GM12864 (cell line): ENCODE measurements at places on chromosomes 16 and 17.
A peak's percentile ranks its signal among the peaks of the same experiment; 100 is the strongest.

DNA sequence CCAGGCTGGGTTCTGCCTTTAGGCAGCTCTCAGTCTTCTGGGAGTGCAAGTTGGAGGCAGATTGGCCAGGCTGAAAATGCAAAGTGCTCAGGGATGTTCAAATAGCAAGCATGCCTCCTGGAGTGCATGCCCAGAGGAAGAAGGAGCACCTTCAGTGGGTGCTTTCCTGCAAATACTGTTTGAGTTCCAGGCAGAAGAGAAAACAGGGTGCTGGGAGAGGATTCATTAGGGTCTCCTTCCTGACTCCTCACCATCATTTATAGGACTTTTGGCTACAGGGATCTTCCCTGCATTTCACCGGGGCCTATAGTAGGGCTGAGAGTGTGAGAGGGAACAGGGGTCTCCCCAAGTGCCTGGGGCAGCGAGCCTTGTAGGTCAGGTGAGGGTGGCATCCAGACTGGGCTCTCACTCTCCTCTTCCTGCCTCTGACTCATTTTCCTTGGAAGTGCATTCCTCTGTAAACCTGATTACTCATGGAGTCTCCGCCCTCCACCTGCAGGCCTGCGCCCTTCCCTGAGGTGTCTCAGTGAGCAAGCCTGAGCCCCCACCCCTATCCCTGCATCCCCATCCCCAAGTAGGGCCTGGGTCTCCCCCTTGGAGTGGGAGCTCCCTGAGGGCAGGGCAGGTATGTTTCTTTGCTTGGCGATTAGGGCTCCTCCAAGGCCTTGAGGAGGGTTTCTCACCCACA, 17.1 kb upstream of the TNS4 start:
- no peak for DNase-seq

DNA sequence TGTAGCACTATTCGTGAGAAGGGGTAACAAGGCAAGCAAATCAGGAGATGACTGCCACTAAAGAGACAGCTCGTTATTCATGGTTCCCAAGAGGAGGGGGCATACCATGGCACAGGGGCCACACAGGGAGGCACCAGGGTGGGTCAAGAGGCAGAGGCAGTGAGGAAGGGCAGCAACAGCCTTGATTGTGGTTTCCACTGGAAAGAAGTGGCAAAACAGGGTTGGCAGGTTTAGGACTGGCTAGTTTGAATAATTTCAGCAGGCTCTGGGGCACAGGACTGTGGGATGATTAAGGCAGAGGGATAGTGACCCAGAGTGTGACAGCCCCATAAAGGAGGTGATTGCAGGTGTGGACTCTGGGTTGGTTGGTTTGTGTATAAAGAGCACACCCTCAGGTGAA, 188.9 kb downstream of the CBLN1 start:
- DNase-seq = no peak

- DNase-seq = peak; percentile 45
Observed at GRCh38 chr17:17938388-17939107, 33.7 kb downstream of the TOM1L2 start.

DNA sequence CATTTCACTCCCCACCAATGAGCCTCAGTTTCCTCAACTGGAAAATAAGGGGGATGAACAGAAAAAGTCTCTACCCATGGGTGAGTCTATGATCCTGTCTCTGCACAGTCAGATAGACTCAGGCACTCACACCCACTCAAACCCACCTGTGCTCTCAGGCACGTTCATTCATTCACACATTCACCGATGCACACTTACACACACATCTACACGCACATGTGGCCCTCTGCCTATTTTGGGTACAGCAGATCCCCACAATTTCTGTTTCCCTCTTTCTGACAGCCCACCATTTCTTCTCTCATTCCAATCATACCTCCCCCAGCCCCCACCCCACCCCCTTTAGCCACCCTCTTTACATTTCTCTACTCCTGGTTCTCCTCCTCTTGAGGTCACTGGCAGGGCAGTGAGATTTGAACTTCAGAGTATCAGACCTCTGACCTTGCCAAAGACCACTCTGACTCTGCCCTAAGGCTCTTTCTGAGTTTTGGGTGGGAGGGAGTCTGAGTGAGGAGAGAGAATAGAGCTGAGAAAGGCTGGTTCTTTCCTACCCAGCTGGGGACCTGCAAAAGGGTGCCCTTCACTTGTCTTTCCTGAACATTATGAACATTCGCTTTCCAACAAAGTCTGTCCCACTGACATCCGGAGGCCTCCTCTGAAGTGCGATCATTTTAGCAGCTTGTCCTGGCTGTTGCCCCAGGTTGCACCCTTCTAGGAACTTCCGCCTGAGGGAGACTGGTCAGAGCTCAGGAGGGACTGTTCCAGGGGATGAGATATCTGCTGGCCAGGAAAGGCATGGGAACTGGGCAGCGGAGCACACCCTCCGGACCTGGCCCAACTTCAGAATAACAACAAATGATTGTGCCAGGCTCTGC, 10.1 kb upstream of the COL1A1 start:
- no peak for DNase-seq

DNA sequence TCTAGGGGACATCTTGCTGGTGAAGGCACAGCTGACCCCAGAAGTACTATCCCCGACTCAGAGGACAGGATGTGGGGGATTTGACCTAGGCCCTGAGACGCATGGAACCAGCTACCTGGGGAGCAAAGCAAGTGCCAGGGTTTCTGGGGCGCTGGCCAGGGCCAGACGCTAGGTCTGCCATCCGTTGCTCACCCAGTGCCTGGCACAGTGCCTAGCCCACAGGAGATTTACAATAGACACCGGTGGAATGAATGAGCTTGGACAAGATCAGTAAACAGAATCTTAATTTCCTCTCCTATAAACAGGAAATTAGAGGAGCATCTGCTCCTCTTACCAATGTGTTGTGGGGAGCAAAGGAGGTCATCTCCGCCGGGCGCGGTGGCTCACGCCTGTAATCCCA, 5.0 kb downstream of the RPRML start:
- no peak for DNase-seq

GRCh38 chr17:17141860-17142552, 64.1 kb downstream of the PLD6 start:
- DNase-seq = no peak

GRCh38 chr17:46859996-46860395, 8.6 kb downstream of the WNT9B start:
- no peak for DNase-seq

- DNase-seq = no peak
Observed at GRCh38 chr17:77432742-77433141, 292.0 kb downstream of the SEC14L1 start.

DNA sequence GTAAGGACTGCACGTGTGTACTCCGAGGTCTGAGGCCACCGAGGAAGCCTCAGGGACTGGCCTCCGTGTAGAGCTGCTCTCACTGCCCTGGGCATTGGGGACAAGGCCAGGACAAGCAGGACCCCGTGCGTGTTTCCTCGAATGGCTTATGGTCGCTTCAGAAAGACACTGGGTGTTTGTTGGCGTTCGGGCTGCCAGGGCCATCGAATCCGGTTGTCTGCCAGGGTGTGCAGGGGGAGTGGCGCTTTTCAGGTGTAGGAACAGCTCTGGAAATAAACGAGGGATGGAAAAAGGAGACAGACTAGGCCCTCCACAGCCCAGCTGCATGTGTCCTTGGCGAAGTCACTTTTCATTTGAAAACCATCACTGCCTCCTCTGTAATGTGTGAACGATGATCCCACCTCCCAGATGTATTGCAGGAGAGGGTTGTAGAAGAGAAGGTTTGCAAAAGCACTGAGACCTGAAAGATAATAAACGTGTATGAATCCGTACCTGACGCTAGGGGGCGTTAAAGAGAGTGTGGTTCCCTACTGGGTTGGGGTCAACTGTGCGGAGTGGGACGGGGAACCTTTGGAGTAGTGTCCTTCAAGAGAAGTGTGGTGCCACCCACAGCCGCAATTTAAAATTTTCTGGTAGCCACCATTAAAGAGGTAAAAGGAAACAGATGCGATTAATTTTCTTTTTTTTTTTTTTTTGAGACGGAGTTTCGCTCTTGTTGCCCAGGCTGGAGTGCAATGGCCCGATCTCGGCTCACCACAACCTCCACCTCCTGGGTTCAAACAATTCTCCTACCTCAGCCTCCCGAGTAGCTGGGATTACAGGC, 2.1 kb upstream of the ZSCAN10 start:
- no peak for DNase-seq

DNA sequence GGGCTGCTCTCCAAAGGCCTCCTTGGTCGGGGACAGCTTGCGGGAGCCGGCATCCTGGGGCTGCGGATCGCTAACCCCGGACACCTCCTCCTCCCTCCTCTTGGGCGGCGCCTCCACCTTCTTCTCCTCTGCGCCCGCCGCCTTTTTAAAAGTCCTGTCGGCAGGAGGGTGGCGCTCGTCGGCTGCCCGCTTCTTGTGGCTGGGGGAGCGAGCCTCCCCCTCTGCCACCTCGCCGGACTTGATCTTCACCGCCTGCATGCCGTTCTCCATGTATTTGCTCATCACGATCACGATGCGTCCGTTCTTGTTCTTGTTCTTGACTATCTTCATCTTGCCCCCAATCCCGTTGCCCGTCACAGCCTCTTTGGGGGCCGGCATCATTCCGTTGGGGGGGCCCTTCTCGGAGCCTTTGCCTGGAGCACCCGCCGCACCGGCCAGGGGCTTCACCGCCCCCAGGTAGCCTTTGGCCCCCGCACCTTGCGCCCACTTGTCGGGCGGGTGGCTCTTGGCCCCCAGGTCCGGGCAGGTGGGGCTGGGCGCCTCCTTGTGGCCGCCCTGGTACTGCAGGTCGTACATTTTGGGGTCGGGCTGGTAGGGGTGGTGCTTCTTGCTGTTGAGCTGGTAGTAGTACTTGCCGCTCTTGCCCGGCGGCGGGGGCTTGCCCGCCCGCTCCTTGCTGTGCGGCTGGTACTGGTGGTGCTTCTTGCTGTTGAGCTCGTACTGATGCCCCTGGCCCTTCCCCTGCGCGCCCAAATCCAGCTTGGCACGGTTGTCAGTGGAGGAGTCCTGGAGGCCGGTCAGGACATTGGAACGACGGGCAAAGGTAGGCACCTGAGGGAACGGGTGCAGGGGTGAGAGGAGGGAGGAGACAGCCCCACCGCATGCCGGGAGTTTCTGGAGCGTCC, 4.4 kb downstream of the CBX4 start:
- DNase-seq = no peak

DNA sequence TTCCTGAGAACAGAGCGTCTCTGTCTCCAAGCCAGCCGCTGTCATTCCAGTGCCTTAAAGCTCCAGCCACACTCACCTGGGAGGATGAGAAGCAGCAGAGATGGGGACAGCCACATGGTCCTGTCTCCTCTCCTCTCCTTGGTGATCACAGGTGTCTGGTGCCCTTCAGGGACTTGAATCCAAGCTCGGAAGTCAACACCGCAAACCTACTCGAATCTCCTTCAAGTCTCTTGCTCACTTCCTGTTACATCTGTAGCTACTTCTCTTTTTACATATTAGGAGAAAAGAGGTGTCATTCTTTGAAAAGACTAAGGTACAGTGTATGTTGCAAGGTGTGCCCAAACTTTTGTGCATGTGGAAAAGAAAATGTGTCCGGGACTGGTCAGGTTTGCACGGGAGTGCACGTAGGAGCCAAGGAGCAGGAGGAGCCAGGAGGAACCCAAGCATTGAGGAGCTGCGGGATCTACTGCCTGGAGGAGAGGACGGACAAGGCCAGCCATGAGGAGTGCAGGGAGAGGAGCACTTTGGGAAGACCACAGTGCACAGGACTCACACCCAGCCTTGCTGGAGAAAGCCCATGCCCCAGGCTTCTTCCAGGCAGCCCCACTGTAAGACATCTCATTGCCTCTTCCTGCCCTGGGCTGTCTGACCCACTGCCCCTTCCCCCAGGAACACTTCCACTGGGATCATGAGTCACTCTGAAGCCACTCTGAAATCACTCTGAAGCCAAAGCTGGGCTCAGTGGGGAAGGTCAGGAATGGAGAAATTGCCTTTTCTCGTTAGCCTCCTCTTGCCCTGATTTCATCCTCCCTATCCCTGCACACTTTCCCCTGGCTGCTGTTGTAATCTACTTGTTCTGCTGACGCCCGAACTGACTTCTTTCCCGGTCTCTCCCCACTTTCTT, at the start of gene CD300LD:
TSS of gene CD300LD (minus strand) at position 197 of the 904 bp plus-strand sequence. CDS start at position 116, 81 bp downstream.
- DNase-seq = no peak

GRCh38 chr17:7258731-7259554, 3.3 kb downstream of the CLDN7 start:
- DNase-seq = no peak

DNA sequence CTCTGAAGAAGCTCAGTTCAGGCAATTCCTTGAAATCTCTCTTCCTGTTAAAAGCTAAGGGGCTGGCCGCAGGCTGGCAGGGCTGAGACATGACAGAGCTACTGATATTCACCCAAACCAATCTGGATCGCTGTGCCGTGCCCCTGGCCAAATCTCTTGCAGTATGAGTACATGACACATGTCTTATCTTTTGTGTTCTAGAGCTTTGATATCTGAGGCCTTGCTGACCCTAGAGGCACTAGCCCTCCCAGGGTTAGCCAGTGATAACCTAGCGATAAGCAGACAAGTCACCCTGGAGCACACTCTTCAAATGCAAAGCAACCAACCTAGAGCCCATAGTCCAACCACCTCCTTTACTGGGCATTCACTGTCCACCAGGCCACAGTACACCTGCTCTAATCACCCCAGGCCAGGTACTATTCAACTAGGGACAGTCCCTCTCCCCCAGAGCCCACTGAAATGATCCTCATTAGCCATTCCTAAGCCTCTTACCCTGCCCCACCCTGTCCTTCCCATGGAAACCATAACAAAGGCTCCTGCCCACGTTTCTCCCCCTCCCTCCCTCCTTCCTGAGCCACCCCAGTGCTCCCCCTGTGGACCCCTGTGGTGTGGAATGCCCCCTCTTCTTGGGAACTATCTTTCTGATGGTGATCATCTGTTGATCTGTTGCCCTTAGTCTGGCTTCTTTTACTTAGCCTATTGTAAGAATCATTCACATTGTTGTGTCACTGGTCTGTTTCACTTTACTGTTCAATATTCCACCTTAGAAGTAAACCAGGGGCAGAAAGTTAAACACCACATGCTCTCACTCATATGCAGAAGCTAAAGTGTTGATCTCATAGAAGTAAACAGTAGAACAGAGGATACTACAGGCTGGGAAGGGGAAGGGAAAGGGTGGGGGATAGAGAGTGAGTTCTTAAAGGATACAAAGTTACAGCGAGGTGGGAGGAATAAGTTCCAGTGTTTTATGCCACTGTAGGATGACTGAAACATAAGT, 52.5 kb downstream of the TEKT5 start:
- no peak for DNase-seq

GRCh38 chr17:39200070-39200879, at the start of gene RPL19:
RPL19 (plus strand) TSS chr17:39200283; CDS start chr17:39200345, 62 bp downstream.
- no peak for DNase-seq

- no peak for DNase-seq
Observed at GRCh38 chr17:14352136-14352535, 51.3 kb downstream of the HS3ST3B1 start.

DNA sequence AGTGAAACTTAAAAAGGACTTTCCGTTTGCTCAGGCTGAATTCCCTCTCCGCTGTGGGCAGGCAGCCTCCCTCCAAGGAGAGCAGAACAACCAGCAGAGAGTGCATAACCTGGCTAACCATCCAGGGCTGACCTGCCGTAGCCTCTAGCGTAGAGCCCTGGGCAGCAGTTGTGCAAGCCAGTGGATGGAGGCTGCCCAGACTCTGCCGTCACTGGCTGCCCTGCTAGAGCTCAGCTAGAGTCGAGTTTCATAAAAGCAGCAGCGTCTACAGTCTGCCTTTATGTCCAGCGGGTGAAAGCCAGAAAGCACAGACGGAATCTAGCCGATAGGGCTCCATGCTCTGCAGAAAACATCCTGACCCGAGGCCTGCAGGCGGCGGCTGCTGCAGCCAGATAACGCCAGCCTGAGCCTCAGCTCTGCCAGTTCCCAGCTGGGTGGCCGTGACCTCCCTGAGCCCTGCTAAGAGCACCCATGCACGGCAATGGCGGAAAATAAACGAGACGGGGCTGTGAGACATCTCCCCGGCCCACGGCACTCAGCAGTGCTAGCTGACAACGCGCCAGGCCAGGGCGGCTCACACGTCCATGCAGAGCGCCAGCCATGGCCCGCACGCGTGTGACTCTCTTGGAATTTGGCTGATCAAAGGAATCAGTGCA, 231.3 kb downstream of the ENGASE start:
- DNase-seq = no peak
